Hematopoietic multipotent progenitor cell treated with erythropoietin and hydrocortisone succinate and interleukin-3 and kit ligand, for 15 days (in vitro differentiated cells): ENCODE measurements at places on chromosomes 13 and 19.

- no peak for DNase-seq
Measured at GRCh38 chr13:100203696-100204367, 114.9 kb downstream of the PCCA start.

DNA sequence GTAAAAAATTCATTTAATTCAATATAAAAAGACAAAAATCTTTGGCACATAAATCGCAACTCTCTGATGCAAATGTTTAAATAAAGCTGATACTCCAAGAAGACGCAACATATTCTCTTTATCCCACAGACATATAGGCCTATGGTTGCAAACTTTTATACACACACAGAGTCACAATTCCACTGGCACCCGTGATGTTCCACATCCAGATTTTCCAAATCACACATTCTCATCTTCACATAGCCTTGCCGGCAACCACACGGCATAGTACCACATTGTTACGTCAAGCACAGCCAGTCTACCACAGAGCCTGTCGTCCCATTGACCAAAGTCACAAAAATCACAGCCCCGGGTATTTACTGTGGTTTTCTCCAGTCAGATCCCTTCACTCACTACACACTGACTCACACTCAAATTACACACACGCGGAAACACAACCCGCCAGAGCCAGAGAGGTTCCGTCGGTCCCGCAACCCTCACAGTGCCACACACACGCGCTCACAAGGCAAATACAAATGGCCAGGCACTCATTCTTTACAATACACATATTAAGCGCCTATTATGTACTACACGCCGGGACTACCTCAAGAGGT is 546 bp upstream of the ZNF546 start:
- DNase-seq = no peak

DNA sequence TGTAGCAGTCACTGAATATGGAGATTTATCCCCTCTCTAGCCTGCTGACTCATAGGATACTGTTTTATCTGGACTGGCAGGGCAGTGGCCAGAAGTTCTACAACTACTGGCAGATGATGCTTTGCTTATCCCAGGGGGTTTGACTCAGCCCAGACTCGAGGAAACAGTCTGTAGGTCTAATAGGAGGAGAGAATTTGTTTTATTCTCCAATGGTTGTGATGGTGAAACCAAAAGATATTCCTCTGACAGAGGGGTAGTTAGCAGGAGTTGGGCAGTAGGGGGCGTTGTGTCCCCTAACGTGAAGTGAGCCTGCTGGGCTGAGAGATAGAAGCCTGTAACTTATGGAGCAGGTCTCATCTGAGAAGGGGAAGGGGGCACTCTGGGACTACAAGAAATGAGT is 74.9 kb downstream of the WTIP start:
- DNase-seq = no peak

DNA sequence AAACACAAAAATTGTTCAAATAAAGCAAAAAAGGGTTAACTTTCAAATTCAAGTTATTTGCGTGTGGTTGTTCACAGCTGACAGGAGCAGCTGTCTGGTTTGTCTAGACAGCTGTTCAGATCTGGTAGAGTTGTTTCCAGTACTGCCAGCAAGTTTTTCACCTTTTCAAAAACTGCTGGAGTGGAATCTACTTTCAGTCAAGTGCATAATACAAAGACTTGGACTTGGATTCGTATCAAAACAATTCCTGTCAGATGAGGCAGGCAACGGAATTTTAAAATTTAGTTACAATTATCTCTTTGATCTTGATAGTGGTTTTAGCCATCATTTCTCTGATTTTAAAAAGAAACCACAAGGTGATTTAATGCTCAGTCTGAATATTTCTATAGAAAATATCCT is 51.7 kb upstream of the EEF1AKMT1 start:
- DNase-seq = no peak

DNA sequence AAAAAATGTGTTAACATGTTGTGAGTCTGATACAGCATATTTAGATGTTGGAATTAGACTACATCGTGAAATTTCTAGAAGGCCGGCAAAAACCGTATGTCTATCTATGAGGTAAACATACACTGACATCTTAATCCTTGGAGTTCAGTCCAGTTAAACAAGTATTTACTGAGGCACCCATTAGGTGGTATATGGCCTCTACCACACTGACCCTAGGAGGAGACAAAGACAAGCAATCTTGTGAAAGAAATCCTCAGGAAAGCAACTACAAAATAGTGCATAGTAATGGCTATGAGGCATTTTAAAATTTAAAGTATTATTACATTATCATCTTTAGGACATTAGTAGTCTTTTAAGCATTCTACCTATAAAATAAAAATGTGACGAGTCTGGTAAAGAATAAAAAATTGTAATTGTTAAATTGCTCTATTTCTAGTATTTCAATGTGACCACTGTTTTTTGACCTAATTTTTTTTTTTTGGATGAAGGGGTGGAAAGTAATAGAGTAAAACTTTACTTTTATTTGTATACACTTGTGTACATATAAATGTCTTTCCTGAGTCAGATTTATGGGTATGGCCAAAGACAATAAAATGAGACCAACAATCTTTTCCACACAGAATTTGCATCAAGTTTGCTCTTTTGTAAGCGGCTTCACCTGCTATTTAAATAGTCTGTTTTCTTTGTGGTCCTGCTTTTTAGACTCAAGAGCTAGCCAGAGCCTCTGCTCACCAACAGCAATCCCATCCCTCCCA is 50.5 kb downstream of the KATNAL1 start:
- no peak for DNase-seq

GRCh38 chr19:28486926-28487325 is 726.0 kb downstream of the UQCRFS1 start:
- DNase-seq = no peak

GRCh38 chr19:8321986-8322637 is 816 bp downstream of the RPS28 start:
- peak; percentile 11 for DNase-seq

- DNase-seq = peak; percentile 54
Measured at GRCh38 chr19:55080968-55081769, 5.5 kb downstream of the EPS8L1 start.

DNA sequence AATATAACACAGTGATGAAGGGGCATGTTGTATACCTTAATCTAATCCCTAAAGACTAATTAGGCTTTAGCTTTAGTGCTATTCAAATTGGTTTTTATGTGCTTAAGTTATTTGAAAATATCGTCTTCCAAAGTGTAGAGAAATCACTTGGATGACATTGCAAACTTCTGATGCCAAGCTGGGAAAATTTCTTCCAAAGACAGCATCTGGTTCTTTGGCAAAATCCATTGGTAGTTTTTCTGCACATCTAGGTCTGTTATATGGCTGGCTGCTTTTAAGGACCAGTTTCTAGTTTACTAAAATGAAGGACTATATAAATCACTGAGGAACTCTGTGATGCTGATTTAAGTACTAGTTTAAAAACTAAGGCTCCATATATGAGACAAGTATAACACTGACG is 2362.3 kb downstream of the PCDH9 start:
- no peak for DNase-seq

- DNase-seq = no peak
Measured at GRCh38 chr19:5358173-5358800, 17.7 kb upstream of the PTPRS start.

DNA sequence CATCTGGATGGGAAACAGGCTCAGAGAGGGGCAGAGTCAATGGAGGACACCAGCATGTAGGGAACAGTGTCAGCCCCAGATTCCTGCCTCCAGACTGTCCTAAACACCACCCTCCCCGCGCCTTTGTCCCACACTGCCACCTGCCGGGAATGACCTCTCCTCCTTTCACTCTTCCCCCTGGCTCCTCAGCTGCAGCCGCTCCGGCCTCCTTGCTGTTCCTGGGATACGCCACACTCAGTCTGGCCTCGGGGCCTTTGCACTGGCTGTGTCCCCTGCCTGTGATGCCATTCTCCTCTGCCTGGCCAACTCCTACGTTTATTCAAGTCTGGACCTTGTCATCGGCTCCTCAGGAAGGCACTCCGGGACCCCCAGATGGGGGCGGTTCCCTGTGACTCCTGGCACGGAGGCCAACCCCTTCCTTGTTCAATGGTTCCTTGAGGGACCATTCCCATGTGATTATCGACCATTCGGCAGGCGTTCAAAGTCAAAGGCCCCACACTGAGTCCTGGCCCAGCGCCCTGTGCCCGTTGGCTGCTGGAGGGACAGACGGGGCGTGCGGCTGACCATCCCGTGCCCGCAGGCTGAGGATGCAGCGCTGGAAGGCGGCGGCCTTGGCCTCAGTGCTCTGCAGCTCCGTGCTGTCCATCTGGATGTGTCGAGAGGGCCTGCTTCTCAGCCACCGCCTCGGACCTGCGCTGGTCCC is 15.8 kb downstream of the FUT6 start:
- DNase-seq = no peak

GRCh38 chr13:27055526-27055925 is 116.1 kb downstream of the USP12 start:
- no peak for DNase-seq

DNA sequence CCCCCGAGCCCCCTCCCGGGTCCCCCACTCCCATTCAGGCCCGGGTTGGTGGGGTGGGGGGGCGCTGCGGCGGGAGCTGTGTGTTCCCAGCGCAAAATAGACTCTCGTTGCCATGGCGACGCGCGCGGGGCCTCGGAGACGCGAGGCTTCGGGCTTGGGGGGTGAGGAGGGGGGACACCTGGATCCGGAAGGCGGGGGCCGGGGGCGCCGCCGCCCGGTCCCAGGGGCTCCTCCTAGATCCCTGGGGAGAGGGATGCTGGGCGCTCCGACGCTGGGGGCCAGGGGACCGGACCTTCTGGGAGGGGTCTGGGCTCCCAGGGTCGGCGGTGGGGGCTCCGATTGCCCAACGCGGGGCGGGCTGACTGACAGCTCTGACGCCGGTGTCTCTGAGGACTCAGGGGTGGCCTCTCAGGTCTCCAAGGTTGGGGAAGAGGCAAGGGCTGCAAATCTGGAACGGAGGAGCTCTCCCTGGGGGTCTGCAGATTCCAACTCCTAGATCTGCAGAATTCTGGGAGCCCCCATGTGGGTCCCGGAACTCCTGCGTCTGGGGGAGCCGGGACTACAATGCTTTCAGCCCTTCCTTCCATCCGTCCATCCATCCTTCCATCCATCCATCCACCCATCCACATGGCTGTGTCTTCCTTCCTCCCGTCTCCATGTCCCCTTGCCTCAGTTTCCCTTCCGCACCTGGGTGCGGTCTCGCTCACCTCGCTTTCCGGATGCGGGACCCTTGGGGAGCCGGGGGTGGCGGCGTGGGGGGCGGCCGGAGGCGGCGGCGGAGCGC is 9.1 kb upstream of the SHISA7 start:
- DNase-seq = no peak

DNA sequence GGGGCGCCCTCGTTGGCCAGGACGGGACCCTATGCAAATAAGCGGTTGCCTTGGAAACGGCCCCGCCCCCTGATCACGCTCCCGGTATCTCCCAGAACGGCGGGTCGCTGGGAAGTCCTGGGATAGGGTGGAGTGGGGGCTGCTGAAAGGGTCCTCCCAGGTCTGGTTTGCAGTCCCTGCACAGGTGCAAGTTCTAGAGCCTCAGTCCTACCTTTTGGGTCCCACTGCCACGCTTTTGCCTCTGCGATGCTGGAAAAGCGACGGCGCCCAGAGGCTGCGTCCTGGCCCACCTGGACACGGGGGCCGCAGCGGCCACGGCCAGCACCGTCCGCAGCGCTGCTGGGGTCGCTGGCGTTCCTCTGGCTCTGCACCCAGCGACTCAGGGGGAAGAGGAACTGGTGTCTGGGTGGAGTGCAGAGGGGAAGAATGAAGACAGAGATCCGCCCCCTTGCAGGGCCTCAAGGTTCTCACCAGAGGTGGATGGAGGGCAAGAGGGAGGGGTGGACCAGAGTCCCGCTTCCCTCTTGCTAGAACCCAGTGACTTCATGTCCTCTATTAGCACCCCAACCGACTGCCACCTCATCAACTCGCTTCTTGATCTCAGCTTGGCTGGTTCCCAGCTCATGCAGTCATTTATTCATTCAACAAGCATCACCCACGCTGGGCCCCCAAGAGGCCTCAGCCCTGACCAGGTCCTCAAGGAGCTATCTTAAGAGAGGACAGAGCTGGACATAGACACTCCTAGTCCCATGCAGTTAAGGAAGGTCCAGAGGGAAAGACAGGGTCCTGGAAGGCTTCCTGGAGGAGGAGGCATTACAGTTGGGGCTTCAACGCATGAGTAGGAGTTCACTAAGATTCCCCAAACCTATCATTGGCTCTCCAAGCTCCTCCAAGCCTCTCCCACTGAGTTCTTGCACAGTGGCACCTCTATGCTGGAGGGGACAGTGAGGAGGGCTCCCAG is at the start of gene LRRC25:
TSS of gene LRRC25 (minus strand) at position 381 of the 961 bp plus-strand sequence. CDS start 659 bp downstream, outside the sequence.
- DNase-seq = peak; percentile 20

GRCh38 chr19:7355151-7355820 is 6.5 kb downstream of the ARHGEF18 start:
- no peak for DNase-seq

DNA sequence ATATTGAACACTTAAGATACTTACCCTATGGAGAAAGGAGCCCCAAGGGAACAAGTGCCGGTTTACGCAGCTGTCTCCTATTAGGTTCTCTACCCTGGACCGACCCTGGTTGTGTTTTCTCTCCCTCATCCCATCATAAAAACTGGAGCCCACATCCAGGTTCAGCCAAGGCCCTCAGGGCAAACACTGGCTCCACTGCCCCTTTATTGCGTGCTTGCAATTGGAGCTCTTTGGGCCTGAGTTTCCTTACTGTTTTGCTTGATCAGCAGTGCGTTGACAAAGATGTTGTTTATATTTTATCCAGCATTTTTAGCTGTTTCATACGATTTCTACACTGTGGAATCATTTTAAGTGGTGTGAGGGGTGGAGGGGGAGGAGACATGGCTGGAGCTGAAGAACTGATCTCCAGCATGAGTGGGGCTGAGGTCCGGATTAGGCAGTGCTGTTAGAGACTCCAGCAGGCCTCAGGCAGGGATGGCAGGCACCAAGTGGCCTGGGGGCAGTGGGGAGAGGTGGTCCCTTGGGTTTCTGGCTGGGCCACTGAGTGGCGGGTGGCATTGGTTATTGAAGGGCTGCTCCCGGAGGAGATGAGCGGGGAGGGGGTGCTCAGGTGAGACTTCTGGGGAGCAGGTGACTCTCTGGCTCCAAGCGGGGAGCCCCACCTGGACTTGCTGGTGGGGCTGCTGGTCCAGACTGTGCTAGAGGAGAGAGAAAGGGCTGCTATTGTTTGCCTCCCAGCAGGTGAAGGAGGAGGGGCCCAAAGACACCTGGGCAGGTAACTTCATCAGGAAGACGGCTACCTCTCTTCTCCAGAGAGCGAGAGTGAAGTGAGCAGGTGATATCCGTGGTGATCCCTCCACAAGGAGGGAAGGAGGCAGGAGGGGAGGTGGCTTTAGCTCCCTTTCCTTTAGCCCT is 62.4 kb upstream of the RNF113B start:
- DNase-seq = no peak
